ENCODE measurements at places on chromosomes 5 and 9.

DNA sequence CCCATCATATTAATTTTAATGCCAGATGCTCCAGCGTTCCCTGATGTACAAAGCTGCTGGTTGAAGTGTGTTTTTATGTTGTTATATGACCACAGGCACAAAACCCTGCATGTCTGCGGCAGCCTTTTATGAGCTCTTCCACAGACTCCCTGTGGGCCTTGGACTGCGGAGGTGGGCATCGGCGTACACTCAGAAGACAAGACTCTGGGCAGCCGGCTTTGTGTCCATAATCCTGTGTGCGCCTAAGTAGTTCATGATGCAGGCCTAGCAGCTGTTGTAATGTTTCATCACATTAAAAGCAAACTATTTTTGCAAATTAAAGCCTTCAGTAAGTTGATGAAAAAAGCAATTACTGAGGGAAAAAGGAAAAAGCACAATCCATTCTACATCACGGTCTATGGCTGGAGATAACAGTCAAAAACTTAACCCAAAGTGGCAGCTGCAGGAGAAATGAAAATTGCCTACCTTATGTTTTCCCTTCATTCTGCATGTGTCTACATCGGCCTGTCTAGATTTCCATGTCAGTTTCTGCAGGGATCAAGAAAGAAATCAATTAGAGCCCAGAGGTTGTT lies 78.8 kb downstream of the SEMA6A start:
- DNase-seq, result no peak

DNA sequence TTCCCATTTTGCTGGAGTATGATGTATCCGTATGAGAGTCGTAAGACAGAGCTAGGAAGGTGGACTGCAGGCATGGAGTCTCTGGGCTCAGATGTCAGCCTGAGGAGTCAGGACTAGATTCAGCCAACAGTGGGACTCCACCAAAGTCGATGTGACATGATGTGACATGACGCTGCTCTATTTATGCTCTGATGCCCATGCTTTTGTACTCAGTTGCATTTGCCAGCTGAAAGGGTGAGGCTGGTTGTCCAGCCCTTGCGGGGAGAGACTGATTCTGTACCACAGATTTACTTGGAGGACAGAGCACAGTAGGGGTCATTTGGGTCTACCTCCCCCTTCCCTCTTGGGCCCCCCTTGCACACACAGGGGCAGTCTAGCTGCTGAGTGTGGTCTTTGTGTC lies 88.5 kb upstream of the ATG10 start:
- DNase-seq, result no peak

DNA sequence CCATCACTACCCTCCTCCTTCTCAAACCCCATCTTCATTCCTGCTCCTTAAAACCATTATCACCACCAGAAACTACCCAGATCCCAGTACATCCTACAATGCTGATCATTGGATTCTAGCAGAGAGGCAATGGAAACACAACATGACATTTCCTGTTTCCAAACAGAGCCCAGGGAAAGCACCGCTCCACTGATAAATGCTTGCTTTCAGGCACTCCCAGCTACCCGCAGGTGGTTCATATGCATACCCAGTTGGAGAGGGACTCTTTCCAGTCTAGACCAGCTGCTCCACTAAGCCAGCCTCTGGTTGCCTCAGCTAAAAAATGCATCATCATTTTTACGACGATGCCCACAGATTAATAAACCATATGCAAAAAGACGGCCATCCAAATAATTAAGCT lies 39.2 kb upstream of the ACO1 start:
- no peak for DNase-seq

- DNase-seq, result no peak
Observed at GRCh38 chr5:90941002-90941720, 382.6 kb downstream of the ADGRV1 start.
